Activated naive CD4-positive, alpha-beta T cell treated with anti-CD3 and anti-CD28 coated beads, Interleukin-2, amount 50 U/mL, for 16 hours (primary cell): ENCODE measurements at places on chromosomes 7 and 10.

DNA sequence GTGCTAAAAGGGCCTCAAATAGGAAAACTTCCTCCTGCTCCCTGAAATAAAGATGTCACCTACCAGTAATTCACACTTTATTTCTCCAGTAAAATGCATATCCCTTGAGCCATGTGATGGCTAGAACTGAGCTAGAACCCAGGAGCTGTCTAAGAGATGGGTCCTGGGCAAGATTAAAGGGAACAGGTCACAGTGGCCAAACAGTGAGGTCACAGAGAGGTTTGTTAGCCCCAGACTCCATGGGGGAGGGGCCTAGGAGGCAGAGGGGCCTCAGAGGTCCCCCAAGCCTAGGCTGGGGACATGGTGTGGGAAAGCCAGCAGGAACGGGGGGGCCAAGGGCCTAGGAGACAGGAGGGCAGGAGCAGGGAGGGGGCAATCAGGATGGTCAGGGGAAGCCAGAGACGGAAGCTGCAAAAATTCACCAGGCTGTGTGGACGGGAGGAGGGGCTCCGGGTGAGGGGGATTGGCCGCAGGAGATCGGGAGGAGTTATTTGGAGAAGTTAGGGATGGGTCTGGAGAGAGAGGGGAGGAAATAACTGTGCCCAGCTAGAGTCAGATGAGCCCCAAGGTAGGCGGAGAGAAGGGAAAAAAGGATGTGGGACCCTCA, 3.3 kb downstream of the FBXO24 start:
- no peak for DNase-seq

GRCh38 chr7:6438427-6438826, 9.3 kb downstream of the DAGLB start:
- DNase-seq: no peak

DNA sequence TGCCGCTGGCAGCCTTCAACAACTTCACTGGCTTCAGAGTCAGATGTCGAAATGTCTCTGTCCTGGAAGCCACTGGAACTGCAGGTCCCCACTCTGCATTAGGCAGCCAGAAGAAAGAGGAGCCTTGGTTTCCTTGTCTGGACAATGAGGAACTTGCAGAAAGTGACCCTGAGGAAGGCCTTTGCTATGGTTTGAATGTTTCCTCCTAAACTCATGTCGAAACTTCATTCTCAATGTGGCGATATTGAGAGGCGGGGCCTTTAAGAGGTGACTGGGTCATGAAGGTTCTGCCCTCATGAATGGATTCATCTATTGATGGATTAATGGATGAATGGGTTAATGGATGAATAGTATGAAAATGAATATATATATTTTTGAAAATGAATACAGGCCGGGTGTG, 61.6 kb upstream of the GPR26 start:
- DNase-seq: no peak

- DNase-seq: no peak
These were observed 126.2 kb downstream of the CCNY start for GRCh38 chr10:35462491-35462934.

DNA sequence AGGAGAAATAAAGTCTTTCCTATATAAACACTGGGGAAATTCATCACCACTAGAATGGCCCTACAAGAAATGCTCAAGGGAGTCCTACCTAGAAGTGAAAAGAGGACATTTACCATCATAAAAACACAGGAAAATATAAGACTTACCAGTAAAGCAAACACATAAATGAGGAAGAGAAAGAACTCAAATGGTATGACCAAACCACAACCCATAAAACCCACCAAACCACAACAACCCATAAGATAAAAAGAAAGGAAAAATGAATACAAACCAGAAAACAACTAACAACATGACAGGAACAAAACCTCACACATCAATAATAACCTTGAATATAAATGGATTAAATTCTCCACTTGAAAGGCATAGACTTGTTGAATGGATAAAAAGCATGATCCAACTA, 71.9 kb upstream of the DIP2C start:
- DNase-seq: no peak

- DNase-seq: no peak
These were observed 130.9 kb downstream of the BMPER start for GRCh38 chr7:34036051-34036920.

- DNase-seq: peak; percentile 42
These were observed 15.5 kb downstream of the CARD11 start for GRCh38 chr7:3028071-3028757.

- no peak for DNase-seq
These were observed 8.1 kb downstream of the ZNF746 start for GRCh38 chr7:149489391-149490024.

DNA sequence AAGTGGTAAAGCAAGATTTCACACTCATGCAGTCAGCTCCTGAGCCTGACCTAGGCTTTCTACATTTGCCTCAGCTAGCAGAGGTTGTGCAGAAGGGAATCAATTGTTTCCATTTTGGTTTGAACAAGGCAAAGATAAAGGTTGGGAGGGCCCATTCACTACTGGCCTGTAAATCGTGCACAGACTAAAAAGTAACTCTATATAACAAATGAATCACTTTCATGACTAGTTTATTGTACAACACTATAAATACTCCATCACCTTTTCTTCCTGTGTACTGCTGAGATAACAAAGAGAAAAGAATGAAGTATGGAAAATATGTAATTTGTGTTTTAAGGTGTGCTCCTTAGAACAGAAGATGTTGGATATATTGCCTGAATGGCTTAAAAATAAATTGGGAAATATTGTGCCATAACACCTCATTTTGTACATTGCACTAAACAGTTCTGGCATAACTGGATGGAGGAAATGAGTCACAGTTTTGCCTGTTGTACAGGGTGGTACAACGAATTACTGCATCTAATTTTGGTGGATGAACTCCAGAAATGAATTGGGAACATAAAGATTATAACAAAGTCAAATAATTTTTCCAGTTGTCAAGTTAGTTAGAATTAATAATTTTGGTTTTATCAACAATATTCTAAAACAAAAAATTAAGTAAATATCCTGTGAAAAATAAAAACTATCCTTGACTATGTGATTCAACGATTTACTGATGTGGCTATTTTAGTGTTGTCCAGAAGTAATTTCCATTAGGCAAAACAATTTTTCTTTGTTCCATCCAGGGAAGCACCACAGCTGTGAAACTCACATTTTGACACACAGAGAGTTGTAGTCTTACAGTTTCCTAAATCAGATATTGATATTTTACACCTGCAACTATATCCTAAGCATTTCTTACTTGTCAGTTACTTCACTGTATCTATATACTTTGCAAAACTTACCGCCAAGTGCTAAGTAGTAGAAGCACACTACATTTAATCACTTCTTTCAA, 18.0 kb downstream of the SEMA3C start:
- DNase-seq: no peak

DNA sequence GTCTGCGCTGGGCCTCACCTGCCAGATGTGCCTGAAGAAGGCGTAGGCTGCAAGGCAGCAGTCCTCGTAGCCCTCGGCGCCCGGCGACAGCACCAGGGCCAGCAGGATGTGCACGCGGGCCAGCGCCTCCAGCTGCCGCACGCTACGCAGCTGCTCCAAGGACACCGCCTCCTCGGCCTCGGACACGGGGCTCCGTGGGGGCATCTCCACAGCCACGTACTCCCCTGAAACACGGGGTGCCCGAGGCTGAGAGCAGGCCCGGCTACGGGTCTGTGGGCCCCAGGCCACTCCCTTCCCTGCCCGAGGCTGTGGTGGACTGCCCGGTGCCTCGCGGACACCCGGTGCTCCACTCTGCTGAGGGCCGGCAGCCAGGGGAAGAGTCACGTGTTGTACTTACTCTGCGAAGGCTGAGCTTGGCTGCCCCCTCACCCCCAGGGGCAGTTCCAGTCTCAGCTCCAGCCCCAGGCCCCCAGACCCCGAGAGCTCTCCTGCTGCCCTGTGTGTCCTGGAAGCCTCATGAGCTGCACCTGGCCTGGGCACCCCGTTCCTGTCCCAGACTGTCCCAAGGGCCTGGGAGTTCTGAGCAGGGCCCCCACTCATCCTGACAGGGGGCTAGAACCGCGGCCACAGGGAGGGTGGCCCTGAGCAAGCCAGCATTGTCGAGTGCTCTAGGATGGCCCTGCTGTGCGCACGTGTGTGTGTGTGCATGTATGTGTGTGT, 62.8 kb downstream of the CFAP46 start:
- DNase-seq: no peak
